EL (cell line): ENCODE measurements at places on chromosomes 6 and 20.

- DNase-seq: no peak
These were observed 47.9 kb downstream of the GNAS start for GRCh38 chr20:58900397-58900796.

DNA sequence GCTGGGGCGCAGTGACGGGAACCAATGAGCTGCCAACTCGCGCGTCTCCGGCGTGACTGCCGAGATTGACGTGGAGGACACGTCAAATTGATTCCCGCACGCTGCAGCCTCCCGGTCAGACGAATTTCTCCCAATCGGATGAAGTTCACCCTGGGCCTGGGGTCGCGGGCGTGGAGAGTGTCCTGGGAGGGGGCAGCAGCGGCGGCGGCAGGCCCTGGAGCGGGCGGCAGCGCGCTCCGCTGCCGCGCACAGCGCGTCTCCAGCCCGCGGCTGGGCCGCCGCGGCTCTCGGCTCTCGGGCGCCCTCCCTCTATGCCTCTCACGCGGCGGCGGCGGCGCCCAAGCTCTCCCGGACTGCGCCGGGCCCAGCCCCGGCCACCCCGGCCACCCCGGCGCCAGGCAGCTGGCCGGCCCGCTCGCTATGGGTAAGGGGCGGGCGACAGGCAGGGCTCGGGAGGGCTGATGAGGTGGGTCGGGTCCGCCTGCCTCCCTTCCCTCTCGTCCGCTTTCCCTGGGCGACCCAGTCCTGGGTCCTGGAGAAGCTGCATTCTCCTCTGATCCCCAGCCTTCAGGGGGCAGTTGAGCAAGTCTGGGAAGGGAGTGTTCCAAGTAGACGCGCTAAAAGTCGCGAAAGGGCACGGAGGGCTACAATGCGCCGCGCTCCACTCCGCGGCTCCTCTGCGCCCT is at the start of gene PAX1:
Gene PAX1 (plus strand): TSS at position 90 of the 686 bp plus-strand sequence. CDS start 49 bp downstream, at position 139.
- DNase-seq: no peak

GRCh38 chr20:37408302-37409193 is 62.6 kb downstream of the SRC start:
- no peak for DNase-seq

- no peak for DNase-seq
These were observed 5.7 kb downstream of the LAMP5 start for GRCh38 chr20:9520086-9520485.

GRCh38 chr6:12132351-12133222 is 120.5 kb downstream of the HIVEP1 start:
- peak; percentile 9 for DNase-seq

DNA sequence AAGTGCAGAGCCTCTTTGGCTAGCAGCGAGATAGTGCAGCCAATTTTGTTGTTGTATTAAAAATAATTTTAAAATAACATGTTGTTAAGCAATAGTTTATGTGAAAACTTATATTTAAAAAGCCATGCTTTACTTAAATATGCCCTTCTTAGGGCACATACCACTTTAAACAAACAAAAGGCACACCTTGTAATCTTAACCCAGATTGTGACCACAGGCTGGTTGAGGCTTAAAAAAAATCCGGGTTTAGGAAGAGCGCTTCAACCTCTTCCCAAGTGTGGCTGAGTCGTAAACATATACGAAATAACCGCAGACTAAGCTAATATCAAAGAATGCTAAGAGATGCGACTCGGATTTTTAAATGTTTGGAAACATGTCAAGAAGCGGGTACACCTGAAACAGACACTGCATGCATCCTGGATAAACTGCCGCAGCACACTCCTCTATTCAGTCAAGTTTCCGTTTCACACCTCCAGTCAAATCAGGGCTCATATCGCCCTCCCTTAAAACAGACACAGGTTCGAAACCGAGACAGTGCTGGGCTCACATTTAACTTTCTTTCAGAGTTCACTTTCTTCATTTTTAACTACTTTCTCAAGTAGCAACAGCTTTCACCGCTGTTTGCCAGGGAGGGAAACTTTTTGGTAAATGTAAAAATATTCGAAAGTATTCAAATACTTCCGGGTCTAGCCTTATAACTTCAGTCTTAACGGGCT is 1.5 kb downstream of the DEK start:
- peak; percentile 31 for DNase-seq
